ENCODE measurements at places on chromosomes 7 and 10.

DNA sequence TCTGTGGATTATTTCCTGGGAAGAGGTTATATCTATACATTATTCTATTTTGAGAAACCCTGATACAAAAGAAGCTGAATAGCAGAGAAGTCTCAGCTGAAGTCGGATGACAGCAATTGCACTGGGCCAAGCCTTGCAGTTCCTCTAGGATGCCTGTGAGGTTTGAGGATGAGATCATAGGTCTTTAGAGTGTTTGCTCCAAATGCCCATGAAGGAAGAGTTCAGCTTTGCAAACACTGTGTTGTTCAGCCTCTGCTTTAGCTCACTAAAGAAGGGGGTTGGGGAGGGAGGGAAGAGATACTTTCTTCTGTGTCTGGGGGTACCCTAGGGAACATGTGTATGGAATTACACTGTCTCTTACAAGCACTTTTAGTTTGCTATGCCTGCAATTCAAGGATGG is 282.5 kb upstream of the NRP1 start:
- no peak for DNase-seq

DNA sequence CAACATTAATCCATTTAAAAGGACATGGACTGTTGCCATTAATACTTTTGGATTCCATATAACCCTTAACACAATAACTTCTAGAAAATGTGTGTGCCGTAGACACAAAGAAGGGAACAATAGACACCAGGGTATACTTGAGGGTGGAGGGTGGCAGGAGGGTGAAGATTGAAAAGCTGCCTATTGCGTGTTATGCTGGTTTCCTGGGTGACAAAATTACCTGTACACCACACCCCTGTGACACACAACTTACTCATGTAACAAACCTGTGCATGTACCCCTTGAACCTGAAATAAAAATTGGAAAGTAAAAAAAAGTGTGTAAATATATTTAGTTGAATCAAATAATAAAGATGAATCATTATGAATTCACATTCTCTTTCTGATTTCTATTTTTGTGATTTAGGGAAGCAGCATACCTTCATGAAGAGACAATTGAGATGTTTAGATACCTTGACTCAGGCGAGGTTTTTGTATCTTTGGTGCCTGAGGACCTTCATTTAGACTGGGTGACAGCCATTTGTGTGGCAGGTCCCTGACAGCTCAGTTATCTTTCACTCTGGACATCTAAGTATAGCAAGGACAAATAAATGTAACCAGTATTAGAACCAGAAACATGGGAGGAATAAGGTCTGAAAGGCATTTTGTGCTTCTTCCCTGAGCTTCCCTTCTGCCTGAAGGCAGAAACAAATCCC is 28.7 kb downstream of the GIMAP8 start:
- DNase-seq, result no peak

DNA sequence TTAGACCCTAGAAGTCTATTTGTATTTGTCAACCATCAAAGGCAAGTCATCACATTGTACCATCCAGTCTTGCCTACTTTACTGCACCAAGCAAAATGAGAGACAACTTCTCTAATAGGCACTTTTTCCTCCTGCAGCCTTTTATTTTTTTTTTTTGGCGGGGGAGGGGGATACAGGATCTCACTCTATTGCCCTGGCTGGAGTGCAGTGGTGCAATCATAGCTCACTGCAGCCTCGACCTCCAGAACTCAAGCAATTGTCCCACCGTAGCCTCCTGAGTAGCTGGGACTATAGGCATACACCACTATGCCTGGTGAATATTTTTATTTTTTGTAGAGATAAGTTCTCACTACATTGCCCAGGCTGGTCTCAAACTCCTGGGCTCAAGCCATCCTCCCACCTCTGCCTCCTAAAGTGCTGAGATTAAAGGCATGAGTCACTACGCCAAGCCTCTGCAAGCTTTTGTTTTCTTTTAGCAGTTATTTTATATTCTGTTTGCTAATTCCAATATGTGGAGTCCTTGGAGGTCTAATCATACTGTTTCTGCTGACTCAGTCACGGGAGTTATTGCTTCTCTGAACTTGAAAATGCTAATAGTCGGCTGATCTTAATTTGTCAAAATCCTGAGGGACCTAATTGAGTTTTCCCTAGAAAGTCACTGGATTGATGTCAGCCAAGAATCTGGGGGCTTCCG is 14.2 kb downstream of the KPNA7 start:
- no peak for DNase-seq

DNA sequence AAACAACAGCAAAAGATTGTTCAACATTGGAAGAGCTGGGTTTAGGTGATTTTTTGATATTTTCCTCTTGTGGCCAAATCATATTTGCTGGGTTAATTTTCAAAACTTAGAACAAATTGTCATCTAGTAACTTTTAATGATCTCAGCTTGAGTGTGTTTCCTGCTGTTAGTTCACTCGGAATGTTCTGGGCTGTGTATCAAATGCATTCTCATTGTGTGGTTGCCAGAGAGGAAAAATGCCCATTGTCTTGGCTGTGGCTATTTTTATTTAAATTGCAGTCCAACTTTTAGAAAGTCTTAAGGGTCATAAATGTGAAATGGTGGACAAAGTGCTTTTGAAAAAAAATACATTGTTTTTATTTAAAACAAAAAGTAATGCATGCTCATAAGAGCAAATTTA is 542.0 kb downstream of the TNS3 start:
- no peak for DNase-seq

- no peak for DNase-seq
These were observed 24.5 kb upstream of the FZD1 start for GRCh38 chr7:91239772-91240171.

- no peak for DNase-seq
These were observed 6.2 kb upstream of the MYL7 start for GRCh38 chr7:44147026-44147991.

GRCh38 chr7:121298831-121299239 is 30.0 kb upstream of the WNT16 start:
- no peak for DNase-seq

GRCh38 chr7:141928146-141928844 is 12.1 kb downstream of the OR9A4 start:
- DNase-seq, result no peak

DNA sequence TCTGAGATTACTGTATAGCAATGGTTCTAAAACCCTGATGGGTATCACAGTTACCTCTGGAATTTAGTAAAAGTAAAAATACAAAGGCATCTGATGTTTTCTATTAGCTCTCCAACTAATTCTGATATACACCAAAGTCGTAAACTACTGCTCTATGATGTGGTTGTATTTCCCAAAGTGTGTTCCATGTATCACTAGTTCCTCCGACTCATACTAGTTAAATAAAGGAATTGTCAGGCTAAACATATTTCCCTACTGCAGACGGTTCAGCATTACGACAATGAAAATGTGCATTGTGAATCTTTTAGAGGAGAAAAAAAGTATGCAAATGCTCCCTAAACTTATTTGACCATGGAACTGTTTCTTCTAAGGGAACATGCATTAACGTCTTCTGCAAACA is 38.9 kb downstream of the ZNF365 start:
- DNase-seq, result no peak

GRCh38 chr7:110170841-110171240 is 920.1 kb upstream of the LRRN3 start:
- DNase-seq, result no peak

- DNase-seq, result no peak
These were observed 36.6 kb downstream of the ABCB5 start for GRCh38 chr7:20651960-20652544.

DNA sequence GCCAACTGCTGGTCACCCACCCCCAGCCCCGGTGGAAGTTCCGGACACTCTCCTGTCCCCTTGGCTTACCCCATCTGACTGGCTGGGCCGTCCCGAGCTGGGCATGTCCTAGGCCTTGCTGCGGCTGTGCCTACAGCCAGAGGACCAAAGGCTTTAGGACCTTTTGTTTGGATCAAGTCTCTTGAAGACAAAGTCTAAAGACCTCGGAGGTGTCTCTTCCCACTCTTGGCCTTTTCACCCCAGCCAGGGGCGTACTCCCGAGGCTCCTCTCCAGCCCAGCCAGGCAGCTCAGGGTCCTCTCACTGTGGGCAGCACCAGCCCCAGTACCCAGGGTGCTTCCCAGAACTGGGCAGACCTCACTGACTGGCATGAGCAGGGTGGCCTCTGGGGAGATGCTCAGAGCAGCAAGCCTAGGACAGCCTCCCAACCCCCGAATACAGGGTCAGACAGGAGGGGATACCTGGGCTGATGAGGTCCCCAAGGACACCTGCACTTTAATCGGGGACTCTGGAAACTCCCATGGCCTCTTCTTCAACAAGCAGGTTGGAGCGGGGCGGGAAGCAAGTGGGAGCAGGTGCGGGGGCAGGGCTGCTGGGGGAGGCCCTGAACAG is 2.7 kb upstream of the PWWP2B start:
- DNase-seq, result no peak

GRCh38 chr10:66180581-66181318 is 745.1 kb upstream of the LRRTM3 start:
- DNase-seq, result no peak

DNA sequence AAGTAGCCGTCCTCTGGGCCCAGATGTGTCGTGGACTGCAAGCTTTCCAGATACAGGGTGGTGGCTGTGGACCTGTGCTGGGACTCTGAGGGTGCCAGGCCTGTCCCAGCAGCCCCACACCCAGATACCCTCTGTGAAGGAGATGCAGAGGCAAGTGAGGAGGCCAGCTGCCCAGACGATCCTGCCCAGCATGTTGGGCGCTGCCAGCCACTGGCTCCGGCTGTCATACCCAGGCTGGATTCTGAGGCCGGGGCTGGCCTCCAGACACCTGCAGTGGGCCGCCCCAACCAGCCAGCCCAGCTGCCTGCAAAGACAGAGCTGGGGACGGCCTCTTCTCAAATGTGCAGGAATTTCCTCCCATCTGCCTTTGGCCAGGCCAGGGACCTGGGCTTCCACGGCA is 39.1 kb upstream of the EBF3 start:
- no peak for DNase-seq

- DNase-seq, result no peak
These were observed 44.0 kb downstream of the CALD1 start for GRCh38 chr7:134823400-134823799.

- no peak for DNase-seq
These were observed 47.8 kb downstream of the SHH start for GRCh38 chr7:155764438-155764793.

GRCh38 chr7:133973710-133974109 is 153.4 kb upstream of the LRGUK start:
- no peak for DNase-seq

GRCh38 chr10:123741146-123741545 is 75.0 kb downstream of the GPR26 start:
- DNase-seq, result no peak

GRCh38 chr10:13161857-13162271 is 506 bp downstream of the MCM10 start:
- no peak for DNase-seq

GRCh38 chr7:49089717-49090116 is 165.4 kb downstream of the CDC14C start:
- DNase-seq, result no peak

- no peak for DNase-seq
These were observed 49.1 kb upstream of the FOXK1 start for GRCh38 chr7:4633012-4633411.

DNA sequence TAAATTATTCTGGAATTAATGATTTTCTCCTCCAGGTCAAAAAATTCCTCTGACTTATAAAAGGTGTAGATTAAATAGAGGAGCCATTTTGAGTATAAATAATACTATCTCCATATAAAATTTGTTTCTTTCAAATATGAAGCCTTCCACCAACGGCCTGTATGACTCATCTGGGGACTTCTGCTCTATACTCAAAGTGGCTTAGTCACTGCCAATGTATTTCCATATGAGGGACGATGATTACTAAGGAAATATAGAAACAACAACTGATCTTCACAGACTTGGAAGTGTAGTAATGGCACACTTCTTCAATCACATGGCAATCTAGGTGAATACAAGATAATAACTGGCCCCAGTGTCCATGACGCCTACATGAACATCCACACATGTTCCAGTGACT is 335.6 kb upstream of the HGF start:
- DNase-seq, result no peak

DNA sequence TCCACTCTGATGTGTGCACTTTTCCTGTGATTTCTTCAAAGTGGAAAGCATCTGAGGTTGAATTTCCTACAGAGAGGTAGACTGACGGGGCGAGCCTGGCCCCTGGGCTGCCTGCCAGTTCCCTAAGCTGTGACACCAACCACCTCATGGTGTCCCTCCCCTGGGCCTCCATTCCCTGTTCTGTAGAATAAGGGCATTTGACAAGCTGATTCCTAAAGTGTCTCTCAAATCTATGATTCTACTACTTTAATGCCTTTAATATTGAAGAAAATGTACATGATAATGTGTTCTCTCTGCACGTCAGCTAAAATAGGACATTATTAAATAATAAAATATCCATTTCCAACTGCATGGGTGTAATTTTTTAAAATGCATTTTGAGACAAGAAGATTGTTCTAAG is 105.1 kb downstream of the SEC61G start:
- no peak for DNase-seq

GRCh38 chr10:81872206-81872862 is 2.7 kb upstream of the NRG3 start:
- DNase-seq, result no peak

GRCh38 chr10:37860494-37861190 is 3.2 kb upstream of the ZNF248 start:
- DNase-seq, result no peak
